B cell (primary cell): ENCODE measurements at places on chromosomes 5 and 9. TPM values are rescaled to one million over a fixed set of nuclear protein-coding genes. Genes with fewer than 3 reads are reported as not detected.
A peak's percentile ranks its signal among the peaks of the same experiment; 100 is the strongest.

DNA sequence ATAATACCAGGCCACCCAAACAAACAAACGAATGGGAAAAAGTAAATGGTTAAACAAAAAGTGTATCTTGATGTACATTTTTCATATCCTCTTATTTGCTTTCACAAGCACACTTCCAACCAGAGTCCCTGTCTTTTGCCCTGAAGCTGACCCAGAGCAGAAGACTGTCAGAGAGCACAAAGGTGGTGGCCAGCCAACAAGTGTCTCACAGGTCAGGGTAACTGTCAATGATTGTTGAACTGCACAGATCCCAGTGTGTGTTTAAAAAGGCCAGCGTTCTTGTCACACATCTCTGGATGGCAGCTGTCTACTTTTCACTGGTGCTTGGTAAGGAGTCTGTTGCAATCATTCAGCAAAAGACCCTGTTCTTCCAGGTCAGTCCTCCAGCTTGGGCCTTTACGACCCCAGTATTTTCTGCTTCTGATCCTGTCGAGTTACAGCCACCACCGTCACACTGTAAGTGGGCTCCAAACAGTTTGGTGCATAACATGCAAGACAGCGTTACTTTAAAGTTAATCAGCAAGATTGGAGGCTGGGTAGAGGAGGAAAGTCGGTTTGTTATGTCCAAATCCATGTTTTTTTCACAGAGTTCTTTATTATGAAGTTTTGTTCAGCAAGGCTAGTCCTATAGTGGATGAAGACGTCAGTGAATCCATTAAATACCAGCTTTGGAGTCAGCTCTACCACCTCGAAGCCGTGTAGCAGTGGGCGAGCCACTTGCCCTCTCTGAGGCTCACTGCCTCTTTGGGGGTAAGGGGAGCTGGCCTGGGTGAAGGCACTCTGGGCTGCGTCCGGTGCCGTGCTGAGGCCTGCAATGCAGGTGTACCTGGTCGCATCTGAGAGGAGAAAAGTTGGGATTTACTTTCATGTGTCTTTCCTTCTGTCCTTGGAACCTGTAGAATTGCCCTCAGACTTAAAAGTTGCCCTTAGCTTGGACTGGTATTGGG is 265.7 kb downstream of the AOPEP start:
- no peak for DNase-seq

DNA sequence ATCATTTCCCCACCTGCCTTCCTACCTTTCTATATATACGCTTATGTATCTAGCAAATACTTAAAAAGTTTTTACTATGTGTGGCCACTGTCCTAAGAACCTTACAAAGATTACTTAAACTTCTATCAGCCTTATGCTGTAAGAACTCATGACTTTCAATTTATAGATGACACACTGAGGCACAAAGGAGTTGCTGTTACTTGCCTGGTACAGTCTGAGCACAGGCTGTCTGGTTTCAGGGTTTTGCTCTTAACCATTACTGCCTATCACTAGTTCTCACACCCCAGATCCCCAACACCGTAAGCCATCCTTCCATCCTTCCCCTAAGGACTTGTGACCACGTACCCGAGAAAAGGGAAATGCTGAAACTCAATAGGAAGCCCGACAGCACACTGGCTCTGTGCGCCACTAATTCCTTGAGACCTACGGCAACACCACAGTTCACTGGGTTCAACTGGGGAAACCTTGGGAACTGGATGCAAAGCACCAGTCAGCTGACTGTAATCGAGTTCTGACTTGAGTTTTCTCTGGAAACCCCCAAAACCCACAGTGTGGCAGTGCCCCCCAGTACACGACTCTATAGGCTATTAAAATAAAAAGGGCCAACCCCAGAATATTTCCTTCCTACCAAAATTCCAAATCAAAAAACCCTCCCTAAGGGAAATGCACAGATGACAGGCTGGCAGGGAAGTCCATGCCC is 56.0 kb downstream of the AUH start:
- DNase-seq = no peak

GRCh38 chr5:147507480-147508126 is 2.3 kb downstream of the DPYSL3 start:
- DNase-seq = no peak

The SLC36A3 gene
- not detected in 2 replicates for total RNA-seq

The CTSV gene
- total RNA-seq = not detected in 2 replicates

The ZNF354B gene
- total RNA-seq = 34.6 and 37.5 TPM in 2 replicates

GRCh38 chr9:69811351-69811868 is 9.2 kb upstream of the CFAP95 start:
- peak; percentile 25 for DNase-seq

The LOX gene
- total RNA-seq = not detected in 2 replicates

- DNase-seq = peak; percentile 72
These were observed 62.9 kb upstream of the PPARGC1B start for GRCh38 chr5:149667084-149667828.
